ENCODE measurements at places on chromosomes 6 and 20.

DNA sequence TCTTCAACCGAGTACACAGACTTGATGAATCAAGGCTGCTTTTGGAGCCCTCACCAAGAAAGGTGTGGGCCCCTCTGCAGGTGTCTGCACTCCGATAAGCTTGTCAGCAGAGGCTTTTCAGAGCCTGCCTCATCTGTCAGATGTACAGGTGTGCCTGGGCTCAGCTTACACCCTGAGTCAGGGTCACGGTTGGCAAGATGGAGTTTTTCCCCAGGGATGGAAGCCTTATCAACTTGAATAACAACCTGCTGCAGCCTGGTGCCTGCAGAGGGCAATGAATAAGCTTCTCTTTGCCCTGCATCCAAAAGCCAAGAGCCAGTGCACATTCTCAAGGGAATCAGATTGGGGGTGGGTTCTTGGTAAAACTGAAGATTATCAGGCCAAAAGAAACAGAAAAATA is 427.1 kb downstream of the CD83 start:
- no peak for DNase-seq

- no peak for DNase-seq
These were observed 149.1 kb downstream of the TBX18 start for GRCh38 chr6:84615113-84615850.

GRCh38 chr6:41318261-41318653 is 17.2 kb upstream of the NCR2 start:
- DNase-seq: no peak

GRCh38 chr6:71410681-71411080 is 122.1 kb downstream of the OGFRL1 start:
- DNase-seq: no peak

GRCh38 chr20:32909451-32909850 is 50.7 kb downstream of the EFCAB8 start:
- DNase-seq: no peak

- no peak for DNase-seq
These were observed 363.2 kb upstream of the MARCKS start for GRCh38 chr6:113493991-113494390.

GRCh38 chr20:38766071-38766470 is 17.8 kb downstream of the ACTR5 start:
- DNase-seq: no peak

All from A172 (cell line).